ENCODE measurements at places on chromosomes 12 and 14.

GRCh38 chr12:124995200-124995961 lies 1.9 kb downstream of the BRI3BP start:
- no peak for DNase-seq

- no peak for DNase-seq
Measured at GRCh38 chr12:50201987-50202521, 34.9 kb upstream of the CERS5 start.

DNA sequence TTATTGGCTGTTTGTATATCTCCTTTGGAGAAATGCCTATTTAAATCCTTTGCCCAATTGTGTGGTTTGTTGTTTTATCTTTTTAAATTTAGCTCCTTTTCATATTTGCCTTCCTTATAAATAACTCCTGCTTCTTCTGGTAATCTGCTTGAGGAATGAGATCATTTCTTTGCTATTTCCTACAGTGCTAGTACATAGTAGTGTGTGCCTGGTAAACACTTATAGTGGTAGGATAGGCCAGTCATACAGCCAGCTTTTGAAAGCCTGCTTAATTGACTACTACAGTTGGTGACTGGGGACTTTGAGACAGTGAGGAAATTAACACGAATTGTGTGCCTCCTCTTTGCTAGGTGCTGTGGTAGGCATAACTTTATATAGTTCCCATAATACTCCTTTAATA lies 68.7 kb downstream of the BORCS5 start:
- no peak for DNase-seq

- no peak for DNase-seq
Measured at GRCh38 chr12:12480074-12480473, 82.6 kb downstream of the DUSP16 start.
